Small intestine (tissue), 16 donors: ENCODE measurements at places on chromosomes 5 and 9. TPM values are rescaled to one million over a fixed set of nuclear protein-coding genes. Genes with fewer than 3 reads are reported as not detected.
A peak's percentile ranks its signal among the peaks of the same experiment; 100 is the strongest.

ARID3C gene
- polyA plus RNA-seq = not detected

DNA sequence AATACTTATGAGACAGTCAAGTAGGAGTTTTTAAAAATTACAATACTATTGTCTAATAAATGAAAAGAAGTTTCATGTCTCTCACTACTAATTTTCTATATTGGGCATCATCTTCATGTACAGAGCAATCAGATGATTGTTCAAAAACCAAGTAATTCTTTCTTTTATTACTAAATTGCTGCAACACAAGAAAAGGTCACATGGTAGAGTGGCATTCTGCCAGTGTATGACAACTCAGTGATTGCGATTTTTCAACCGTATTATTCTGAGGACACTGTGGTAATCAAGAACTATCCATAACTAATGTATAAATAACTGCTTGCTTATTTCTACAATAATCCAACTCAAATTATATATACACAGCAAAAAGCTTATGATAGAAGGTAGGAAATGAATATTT is 96.7 kb upstream of the GRHPR start:
- peak; percentile 20 for DNase-seq

- no peak for DNase-seq
Measured at GRCh38 chr5:89556215-89556913, 673.4 kb upstream of the MEF2C start.

DNA sequence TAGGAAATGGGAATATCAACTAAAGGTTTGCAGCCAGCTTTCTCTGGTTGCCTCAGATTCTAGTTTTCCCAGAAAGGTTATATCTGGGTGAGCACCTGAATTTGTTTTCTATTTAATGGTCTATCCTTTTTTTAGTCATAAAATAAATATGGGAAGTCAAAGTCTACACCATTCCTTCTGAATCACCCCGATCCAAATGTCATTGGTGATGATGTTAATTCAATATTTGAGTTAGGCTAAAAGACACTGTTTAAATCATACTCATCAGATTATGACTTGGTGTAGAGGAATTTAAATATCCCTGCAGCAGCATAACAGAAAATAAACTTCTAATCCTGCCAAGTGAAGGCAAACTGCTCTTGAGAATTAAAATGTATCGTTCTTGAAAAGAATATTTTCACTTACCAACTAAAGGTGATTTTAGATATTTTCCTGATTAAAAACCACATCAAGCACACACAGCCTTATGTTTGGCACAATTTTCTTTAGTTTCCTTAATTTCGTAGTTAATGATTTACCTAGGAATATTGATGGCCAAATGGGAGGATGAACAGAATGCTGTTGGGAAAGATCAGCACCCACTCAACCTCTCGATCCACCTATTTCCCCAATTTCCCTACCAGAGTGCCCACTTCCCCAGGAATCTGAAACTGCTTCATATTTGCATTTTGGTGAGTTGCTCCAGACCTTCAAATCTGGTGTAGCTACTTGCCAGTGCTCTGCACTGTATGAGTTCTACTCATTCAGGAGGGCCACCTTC is 103.1 kb upstream of the TSLP start:
- DNase-seq = no peak

TAF11L5 gene
- polyA plus RNA-seq = not detected

ACSL6 gene
- polyA plus RNA-seq = 1.8 TPM

FGD3 gene
- polyA plus RNA-seq = 0.67 TPM

- DNase-seq = no peak
Measured at GRCh38 chr5:44727100-44727499, 81.6 kb upstream of the MRPS30 start.

GRCh38 chr9:106779796-106780195 is 83.2 kb upstream of the ZNF462 start:
- no peak for DNase-seq

EPB41L4B gene
- polyA plus RNA-seq = 94.3 TPM

- no peak for DNase-seq
Measured at GRCh38 chr5:33120671-33121070, 320.1 kb upstream of the TARS1 start.

DNA sequence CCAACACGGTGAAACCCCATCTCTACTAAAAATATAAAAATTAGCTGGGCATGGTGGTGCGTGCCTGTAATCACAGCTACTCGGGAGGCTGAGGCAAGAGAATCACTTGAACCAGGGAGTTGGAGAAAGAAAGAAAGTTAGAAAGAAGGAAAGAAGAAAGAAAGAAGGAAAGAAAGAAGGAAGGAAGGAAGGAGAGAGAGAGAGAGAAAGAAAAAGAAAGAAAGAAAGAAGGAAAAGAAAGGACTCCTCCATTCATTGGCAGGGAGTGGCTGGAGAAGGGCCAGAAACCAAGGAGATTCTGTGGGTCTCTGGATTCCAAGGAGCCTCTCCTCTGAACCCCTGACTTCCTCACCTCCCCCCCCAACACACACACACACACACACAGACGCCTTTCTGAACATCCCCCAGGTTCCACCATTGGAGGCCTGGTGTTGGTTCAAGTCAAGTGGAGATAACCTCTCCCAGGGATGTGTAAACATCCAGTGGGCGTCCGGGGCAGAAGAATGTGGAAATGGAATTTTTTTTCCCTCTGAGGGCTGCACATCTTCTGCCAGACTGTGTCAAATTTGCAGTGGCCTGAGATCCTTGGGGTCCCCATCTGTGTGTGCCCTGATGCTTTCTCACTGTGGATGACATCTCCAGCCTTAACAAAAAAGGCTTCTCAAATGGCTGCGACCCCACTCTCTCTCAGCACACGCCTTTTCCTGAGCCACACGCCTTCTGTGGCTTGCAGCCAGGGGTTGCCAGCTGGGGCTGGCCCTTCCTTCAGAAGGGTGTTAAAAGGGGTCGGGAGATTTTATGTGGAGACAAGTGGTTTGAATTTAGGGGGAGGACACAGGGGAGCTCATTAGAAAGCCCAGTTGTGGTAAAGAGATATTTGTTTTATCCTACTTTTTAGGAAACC is 109.3 kb upstream of the HAND1 start:
- no peak for DNase-seq

- DNase-seq = no peak
Measured at GRCh38 chr9:126689027-126689825, 75.5 kb downstream of the LMX1B start.

CFAP157 gene
- polyA plus RNA-seq = not detected
